ENCODE measurements at places on chromosomes 1 and 21. TPM values are rescaled to one million over a fixed set of nuclear protein-coding genes. Genes with fewer than 3 reads are reported as not detected.

- DNase-seq = peak; percentile 65
These were observed 516 bp downstream of the PHLDA3 start for GRCh38 chr1:201468501-201468843.

DNA sequence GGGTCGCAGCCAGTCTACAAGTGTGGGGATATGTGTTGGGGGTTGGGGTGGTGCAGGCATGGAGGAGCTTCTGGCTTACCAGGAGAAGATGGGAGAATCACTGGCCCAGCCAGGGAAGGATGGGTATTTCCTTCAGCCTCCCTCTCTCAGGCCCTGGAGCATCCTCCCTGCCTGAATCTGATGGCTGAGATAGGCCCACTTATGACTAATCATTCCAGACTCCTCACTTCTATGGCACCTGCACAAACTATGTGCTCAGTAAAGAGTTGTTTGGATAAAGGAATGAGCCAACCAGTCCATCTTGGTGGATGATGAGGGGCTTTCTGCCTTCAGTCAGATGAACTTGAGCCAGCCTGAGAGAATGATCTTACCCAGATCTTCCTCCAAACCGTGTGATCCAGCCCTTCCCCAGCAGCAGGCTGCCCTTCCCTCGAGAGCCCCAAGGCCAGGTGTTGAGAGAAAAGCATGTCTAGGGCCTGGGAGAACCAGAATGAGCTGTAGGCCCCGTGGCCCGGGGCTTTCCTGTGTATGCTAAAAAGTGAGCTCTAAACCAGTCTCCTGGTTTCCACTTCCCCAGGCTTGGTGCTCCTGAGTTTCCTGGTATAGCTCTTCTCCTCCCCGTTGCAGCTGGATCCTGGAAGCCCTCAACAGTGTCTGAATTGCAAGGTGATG lies 1.3 kb downstream of the GPA33 start:
- no peak for DNase-seq

GRCh38 chr1:58699011-58699762 lies 675 bp downstream of the MYSM1 start:
- DNase-seq = no peak

MFAP2 gene
- 24.1 TPM for total RNA-seq

All from SJCRH30 (cell line).